ENCODE measurements at places on chromosomes 3 and 15.

GRCh38 chr3:104461431-104461830 is 905.3 kb upstream of the ALCAM start:
- no peak for DNase-seq

- DNase-seq, result no peak
Observed at GRCh38 chr3:113055201-113055600, 64.4 kb downstream of the GTPBP8 start.

DNA sequence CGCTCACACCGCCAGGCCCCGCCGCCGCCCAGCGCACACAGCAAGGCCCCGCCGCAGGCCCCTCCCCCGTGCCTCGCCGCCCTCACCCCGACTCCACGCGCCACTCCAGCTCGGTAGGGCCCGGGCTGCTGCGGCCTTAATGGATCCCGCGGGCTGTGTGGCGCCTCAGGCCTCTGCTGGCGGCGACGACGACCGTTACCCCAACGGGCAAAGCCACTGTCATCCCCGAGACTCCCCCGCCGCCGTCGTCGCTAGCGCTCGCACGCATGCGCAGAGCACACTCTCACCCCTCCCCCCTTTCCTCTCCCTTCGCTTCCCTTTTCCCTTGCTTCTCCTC is at the start of gene MSL2:
Gene MSL2 (minus strand): TSS at position 272 of the 337 bp plus-strand sequence. CDS start 1,222 bp downstream, outside the sequence.
- no peak for DNase-seq

DNA sequence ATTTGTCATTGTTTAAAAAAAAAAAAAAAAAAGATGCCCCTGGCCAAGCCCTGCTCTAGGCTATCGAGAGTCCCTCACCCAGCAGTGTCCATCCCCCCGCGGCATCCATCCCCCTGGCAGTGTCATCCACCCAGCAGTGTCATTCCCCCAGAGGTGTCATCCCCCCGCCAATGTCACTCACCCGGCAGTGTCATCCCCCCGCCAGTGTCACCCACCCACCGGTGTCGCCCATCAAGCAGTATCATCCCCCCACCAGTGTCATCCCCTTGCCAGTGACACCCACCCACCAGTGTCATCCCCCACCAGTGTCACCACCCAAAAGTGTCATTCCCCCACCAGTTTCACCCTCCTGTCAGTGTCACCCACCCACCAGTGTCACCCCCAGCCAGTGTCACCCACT is 99.3 kb upstream of the PRR20G start:
- DNase-seq, result no peak

GRCh38 chr3:38834717-38835116 is 18.7 kb upstream of the SCN10A start:
- no peak for DNase-seq

- DNase-seq, result no peak
Observed at GRCh38 chr15:80452166-80452565, 48.0 kb downstream of the ARNT2 start.

DNA sequence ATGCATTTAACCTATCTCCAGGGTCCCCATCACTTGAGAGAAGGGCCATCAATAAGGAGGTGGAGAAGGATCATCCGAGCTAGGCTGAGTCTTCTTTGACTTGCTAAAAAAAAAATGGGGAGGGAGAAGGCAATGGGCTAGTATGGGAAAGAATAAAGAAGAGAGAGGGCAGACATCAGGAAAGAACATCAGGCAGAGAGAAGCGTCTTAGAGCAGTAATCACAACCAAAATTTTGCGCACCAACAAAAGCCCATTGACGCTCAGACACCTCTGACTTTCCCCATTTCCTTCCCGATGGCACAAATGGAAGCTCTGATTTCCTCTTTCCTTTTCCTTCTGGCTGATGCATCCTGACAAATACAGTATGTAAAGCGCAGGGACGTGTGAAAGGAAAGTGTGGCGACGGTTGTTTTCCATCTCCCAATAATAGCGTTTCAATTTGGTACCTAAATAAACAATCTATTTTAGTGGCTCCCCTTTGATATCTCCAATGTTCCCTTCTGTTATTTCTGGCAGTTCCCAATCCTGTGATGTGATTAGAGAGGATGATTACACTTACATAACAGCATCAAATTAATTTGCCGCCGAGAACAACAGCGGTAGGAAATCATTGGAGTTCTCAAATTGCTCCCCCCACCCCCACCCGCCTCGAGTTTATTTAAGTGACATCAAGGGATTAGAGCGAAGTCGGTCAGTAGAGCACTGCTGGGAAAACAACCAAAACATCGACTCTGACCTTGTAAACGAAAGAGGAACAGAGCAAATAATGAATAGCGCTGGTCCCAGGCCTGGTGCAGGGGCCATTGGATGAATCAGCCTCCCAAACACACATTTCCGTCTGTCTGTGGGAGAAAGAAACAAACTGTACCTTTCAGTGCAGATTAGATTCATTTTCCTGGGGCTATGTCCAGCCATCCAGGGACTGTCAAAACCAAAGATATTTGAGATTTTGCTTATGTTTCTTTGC is 273.3 kb upstream of the ICE2 start:
- no peak for DNase-seq

GRCh38 chr15:90234096-90234988 is at the start of gene GDPGP1:
TSS of gene GDPGP1 (plus strand) at chr15:90234209. CDS start at chr15:90240909, 6,700 bp downstream.
- no peak for DNase-seq

DNA sequence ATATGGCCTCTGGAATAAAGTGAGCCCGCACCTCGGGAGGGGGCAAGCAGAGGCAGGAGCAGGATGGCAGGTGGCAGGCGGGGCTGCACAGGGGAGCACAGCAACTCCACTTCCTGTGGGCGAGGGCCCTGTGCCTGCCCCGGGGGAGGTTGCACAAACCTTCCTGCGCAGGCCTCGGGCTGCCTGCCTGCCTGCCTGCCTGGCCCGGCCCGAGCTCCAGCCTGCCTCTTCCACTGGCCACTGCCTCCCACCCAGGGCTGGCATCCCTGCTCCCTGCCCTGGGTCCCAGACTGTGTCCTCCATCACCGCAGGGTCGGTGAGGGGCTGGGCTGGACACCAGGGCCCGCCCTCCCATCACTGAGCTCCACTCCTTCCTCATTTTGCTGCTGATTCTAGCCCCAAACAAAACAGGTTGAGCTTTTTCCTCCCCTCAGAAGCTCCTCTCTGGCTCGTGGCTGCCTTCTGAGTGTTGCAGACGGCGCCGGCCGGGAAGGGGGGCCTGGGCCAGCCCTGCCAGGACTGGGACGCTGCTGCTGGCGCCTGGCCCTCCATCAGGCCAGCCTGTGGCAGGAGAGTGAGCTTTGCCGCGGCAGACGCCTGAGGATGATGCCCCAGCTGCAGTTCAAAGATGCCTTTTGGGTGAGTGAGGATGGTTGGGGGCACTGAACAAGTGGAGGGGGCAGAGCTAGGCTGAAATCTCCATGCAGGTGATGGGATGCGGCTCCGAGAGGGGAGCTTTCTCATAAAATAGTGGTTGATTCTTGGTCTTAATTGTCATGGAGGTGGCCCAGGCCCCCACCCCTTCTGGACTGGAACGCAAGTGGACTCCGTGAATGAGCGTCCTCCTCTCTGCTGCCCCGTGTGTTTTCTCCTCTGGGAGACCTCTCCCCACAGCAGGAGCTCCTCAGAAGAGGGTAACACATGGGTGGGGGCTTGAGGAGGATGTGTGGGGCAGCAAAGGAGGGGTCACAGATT is at the start of gene PSTPIP1:
Gene PSTPIP1 (plus strand): TSS at position 156 of the 975 bp plus-strand sequence. CDS start 448 bp downstream, at position 604.
- peak; percentile 74 for DNase-seq

GRCh38 chr3:187832202-187832601 is 86.9 kb upstream of the BCL6 start:
- no peak for DNase-seq
